NCI-H510A treated with DMSO at 0.1 percent for 48 hours (cell line): ENCODE measurements at places on chromosomes 7 and 10.

DNA sequence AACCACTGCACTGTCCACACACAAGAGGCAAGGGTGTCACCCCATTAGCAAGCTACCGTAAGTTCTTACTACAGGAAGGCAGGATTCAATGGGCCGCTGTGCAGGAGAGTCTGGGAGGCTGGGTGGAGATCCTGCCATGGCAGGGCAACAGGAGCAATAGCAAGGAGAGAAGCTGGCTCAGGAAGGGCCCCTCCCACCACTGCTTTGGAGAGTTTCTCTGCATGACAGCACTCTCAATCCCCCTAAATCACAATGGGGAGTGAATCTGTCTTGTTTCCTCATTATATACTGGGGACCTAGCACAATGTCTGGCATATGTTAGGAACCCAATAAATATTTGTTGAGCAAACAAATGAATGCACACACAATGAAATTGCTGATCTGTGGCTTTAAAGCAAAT lies 83.2 kb upstream of the SFMBT2 start:
- DNase-seq, result no peak

GRCh38 chr10:1824928-1825327 lies 87.6 kb upstream of the ADARB2 start:
- DNase-seq, result no peak

GRCh38 chr7:42720991-42721796 lies 190.7 kb downstream of the C7orf25 start:
- no peak for DNase-seq

DNA sequence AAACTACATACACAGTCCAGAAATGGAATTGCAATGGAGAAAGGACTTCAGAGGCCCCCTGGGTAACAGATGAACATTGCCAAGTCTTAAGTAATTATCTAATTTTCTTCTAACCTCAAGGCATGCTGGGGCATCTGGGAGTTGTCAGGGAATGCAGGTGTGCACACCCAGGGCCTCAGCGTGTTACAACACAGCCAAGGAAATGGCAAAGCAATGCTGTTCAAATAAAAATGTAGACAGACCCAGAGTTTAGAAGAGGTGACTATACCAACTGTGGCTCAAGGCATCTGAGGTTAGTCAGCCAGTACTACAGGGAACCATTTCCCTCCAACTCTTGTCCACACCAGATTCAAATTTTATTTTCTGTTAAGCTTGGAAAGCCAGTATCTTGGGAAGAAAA lies 73.6 kb downstream of the CCDC3 start:
- no peak for DNase-seq

- DNase-seq, result no peak
Observed at GRCh38 chr10:77179015-77179695, 458.5 kb downstream of the KCNMA1 start.

GRCh38 chr10:30697806-30698205 lies 68.3 kb upstream of the LYZL2 start:
- DNase-seq, result no peak

- no peak for DNase-seq
Observed at GRCh38 chr7:2803755-2804154, 40.4 kb downstream of the GNA12 start.

GRCh38 chr10:8088504-8088903 lies 34.0 kb downstream of the GATA3 start:
- DNase-seq, result no peak

DNA sequence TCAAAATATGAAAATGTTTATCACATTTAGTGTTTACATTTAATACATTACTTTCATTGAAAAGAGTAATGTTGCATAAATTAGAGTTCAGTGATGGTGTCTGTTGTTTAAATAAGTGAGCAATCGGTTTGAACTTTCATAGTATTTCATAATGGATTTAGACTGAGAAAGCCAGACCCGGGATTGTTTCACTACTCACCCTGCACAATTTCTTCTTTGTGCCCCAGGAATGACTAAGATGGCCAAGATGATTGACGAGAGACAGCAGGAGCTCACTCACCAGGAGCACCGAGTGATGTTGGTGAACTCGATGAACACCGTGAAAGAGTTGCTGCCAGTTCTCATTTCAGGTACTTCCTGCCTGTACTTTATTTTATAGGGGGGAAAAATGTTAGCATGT lies 74.6 kb downstream of the VCL start:
- no peak for DNase-seq

DNA sequence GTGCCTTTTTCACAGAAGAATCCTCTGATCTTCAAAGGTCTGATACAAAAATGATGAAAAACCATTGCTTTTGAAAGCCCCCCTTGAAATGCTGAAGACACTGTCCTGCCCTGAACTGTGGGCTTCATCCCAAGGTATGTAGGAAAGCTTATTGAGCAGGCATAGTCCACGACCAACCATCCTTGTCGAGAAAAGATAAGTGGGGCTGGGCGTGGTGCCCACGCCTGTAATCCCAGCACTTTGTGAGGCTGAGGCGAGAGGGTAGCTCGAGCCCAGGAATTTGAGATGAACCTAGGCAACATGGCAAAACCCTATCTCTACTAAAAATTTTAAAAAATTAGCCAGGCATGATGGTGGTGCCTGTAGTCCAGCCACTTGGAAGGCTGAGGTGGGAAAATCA lies 25.6 kb downstream of the TACR2 start:
- DNase-seq, result no peak

- no peak for DNase-seq
Observed at GRCh38 chr10:17836942-17837341, 27.8 kb downstream of the MRC1 start.

- DNase-seq, result no peak
Observed at GRCh38 chr10:95346715-95347401, 56.1 kb upstream of the PDLIM1 start.

GRCh38 chr10:88067737-88068136 lies 204.3 kb downstream of the PTEN start:
- no peak for DNase-seq

GRCh38 chr10:107103174-107104025 lies 61.1 kb downstream of the SORCS1 start:
- DNase-seq, result no peak

DNA sequence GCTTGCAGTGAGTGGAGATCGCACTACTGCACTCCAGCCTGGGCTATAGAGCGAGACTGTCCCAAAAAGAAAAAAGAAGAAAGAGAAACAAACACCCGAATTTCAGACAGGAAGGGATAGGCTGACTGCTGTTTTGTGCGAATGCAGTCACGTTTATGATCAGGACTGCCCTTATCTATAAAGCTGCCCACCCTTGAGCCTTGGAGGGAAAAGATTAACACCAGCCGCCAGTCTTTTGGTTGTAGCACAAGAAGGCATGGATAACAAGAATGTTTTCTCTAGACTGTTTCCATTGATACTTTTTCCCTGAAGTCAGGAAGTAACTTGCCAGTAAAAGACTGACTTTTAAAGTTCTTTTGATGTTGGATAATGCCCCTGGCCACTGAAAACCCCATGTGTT lies 314.0 kb downstream of the BICC1 start:
- DNase-seq, result no peak

GRCh38 chr10:110002801-110003523 lies 4.8 kb upstream of the ADD3 start:
- no peak for DNase-seq

DNA sequence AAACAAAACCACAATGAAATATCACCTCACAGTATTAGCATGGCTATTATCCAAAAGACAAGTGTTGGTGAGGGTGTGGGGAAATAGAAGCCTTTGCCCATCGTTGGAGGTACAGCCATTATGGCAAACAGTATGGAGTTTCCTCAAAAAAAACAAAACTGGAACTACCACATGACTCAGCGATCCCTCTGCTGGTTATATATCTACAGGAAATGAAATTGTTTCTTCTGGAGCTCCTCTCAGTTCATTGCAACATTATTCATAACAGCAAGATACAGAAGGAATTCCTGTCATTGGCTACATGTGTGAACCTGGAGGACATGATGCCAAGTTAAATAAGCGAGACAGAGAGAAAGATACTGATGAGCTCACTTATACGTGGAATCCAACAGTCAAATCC lies 2.4 kb upstream of the UBE3C start:
- peak; percentile 42 for DNase-seq

GRCh38 chr7:12239806-12240205 lies 28.7 kb downstream of the TMEM106B start:
- DNase-seq, result no peak

DNA sequence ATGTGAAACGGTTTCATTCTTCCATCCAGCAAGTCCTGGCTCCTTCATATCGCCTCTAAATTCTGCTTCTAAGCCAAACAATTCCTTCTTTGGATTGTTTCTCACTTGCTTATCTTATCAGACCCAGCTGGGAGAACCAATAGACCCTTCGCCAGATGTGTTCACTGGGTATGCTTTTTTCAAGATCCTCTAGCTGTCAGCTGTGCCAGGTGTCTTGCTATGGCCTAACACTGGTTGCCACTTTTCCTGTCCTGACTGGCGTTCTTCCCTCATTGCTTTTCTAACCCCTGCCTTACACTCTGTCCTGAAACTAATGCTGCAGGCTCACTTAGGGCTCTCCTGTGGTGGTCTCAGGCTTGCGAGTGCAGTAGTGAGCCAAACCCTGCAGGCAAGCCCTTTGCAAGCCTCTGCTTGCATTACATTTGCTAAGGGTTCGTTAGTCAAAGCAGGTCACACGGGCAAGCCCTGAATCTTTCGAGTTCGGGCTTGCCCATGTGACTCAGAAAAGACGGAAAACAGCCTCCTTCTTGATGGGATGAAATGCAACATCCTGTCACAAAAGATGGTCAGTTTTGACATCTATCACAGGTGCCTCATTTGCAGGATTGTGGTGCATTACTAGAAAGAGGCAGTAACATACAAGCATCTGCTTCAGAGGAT lies 92.8 kb downstream of the VWC2 start:
- no peak for DNase-seq

DNA sequence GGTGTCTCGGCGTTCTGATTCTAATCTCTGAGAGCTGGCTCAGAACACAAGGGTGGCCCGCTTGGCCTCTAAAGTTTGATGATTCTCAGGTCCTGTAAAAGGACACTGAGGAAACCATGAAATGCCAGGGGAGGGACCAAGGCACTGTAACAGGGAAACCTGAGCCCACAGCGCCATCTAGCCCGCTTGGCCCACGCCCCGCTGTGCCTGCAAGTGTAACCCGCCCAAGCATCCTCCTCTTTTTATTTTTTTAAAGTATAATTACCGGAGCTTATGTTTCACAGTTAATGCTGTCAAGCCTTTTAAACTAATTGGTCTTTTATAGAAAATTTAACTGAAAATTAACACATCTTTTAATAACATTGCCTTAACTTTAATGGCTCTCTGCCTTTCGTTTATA lies 734.7 kb downstream of the KCNMA1 start:
- no peak for DNase-seq

DNA sequence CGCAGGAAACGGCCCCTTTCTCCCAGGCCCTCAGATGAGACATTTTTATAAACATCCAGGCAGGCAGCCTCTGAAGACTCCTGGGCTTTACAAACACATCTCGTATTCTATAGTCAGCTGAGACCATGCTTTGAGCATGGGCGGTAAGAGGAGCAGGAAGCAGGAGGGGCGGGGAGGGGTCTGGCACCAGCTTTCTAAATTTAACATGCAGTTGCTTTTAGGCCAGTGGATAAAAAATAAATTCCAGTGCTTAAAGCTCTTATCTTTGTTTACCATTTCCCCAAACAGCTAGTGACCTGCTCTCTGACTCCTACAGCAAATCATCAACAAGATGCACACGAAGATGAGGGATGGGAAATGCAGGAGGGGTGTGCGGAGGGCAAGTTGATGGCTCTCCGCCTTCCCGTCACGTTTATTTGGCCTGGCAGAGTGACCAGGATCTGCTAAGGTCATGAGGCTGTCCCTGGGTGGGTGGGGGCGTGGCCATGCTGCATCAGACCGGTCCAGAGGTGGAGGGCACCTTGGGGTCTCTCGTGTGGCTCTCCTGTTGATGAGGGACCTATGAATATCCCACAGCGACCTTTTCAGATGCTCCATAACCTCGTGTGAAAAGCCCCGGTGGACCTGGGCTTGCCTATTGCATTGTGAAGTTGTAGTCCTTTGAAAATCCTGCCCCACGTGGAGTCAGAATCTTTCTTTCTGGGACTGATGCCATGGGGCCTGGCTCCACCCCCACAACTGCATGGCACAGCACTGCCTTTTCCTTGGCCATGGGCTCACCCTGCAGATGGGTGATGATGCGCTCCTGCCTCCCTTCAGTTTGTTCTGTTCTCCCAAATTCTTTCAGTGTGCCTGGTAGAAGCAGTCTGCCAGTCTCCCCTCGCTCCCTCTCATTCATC lies 67.5 kb downstream of the PARP12 start:
- DNase-seq, result no peak

DNA sequence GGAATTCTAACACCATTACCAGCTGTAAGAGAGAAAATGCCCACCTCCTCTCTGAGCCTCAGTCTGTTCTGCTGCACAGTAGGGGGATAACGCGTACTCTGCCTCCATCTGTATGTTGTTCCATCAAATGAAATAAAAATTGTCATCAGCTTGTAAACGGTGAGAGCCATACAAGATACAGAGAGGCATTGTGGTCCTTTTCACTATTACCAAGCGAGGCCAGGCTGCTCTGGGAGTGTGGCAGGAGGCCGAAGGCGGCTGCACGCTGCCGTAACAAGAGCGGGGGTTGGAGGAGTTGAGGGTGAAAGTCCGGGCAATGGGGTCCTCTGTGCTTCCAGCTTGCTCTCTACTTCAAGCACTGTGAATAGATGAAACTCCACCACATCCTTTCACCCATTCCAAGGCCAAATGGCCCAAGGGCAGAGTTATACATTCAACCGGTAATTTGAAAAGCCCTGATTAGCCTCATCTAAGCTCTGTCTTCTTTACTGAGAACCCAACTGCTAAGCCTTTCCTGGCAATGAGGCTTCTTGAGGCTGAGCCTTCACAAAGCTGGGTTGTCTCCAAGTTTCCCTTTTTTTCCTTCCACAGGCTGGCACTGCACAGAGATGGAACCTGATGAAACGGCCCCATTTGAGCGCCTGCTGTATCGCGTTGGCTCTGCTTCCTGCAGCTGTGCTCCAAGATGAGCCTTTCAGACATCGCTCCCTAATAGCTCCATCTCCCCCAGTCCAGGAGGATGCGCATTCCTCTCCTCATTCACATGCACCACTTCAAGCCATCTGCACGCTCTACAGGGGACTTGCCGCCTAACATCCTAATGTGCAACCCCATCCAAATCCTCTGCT lies 47.2 kb downstream of the PYROXD2 start:
- DNase-seq, result no peak

DNA sequence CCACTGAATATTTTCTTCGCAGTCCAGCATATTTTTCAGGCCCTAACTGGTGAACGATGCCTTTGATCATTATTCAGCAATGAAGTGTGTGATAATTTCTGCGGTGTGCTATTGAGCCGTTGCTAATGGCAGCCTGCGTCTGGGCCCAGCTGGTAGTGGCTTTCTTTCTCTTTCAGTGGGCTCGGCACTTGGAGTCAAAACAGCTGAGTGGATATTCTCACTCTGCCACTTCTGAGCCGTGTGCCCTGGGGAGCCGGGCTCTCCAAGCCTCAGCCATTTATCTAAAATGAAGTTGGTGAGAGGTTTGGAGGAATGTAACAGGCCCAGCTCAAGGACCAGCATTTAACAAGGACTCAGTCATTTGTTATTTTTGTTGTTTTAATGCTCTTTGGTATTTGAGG lies 87.5 kb upstream of the IFRD1 start:
- DNase-seq, result peak; percentile 27

GRCh38 chr10:79264942-79265341 lies 82.3 kb upstream of the PPIF start:
- DNase-seq, result no peak
